ENCODE measurements at places on chromosomes 7 and 10.
A peak's percentile ranks its signal among the peaks of the same experiment; 100 is the strongest.

DNA sequence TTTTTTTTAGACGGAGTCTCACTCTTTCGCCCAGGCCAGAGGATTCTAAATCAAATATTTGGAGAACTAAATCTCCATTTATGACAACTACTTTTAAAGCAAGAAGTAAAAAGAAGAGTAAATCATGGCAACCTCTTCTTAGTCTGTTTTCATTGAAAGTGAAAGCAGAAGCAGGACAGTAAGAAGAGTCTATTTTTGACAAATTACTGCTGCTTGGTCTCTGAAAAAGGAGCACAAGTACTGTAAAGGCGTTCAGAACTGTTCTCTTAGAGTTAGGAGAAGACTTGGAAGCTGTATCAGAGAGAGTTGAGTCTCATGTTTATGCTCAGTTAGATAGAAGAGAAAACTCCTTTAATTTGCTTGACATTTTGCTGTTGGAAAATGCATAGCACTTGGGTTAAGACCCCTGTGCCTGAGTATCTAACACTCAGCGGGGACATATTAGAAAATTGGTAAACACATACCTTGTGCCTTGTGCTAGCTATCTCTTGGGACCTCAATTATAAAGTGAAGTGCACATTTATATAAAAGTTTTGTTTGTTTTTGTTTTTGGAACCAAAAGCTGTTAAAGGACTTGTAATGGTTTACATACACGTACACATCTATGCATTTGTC is 433.0 kb downstream of the ANKRD7 start:
- DNase-seq: no peak

- DNase-seq: no peak
These were observed 52.2 kb downstream of the COL17A1 start for GRCh38 chr10:104033401-104033930.

DNA sequence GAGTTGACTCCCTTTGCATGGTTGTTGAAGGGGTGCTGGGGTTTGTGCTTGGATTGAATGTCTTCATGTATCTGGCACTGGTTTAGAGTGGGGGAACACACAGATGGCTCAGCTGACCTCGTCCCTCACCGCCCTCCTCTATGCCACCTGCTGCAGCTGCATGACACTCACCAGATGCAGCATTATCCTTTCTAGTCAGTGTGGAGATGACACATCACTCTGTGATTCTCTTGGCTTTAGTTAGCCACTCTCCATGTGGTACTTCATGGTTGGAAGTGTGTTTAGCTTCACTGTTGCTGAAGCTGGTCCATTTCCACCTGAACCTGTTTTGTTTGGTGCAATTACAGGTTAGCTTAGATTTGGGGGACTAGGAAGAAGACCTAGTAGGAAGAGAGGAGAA is 56.3 kb upstream of the BMPER start:
- DNase-seq: no peak

DNA sequence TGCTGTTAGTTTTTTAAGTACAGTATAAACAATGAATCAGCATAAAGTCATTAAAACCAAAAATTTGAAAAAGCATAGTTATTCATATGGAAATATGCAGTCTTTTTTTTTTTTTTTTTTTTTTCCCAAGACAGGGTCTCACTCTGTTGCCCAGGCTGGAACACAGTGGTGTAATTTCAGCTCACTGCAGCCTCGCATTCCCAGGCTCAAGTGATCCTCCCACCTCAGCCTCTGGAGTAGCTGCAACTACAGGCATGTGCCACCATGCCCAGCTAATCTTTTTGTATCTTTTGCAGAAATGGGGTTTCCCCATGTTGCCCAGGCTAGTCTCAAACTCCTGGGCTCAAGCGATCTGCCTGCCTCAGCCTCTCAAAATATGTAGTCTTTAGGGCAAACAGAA is 182.0 kb downstream of the SEMA3E start:
- DNase-seq: no peak

GRCh38 chr10:133230044-133230361 is at the start of gene UTF1:
UTF1 (plus strand) TSS chr10:133230217; CDS start chr10:133230289, 72 bp downstream.
- no peak for DNase-seq

DNA sequence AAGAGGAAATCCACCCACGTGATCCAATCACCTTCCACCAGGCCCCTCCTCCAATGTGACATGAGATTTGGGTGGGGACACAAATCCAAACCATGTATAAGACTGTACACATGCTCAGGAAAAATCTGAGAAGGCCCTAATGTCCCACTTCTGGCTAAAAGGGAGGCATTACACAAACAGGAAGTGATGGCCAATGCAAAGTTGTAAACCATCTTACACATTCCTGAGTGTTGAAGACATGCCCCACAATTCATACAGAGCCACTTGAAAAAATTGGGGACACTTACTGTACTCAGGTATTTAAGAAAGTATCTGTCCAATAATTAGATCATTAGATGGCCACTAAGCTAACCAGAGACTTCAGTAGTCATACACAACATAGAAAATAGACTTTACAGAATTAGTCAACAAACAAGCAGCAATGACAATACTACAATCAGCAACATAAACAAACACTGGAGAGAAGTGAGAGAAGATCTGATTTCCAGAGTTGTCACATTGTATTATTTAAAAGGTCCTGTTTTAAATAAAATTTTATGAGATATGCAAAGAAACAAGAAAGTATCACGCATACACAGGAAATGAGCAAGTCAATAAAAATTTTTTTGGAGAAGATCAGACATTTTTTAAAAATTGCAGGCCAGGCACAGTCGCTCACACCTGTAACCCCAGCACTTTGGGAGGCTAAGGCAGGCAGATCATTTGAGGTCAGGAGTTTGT is 143.3 kb downstream of the DGKI start:
- no peak for DNase-seq

DNA sequence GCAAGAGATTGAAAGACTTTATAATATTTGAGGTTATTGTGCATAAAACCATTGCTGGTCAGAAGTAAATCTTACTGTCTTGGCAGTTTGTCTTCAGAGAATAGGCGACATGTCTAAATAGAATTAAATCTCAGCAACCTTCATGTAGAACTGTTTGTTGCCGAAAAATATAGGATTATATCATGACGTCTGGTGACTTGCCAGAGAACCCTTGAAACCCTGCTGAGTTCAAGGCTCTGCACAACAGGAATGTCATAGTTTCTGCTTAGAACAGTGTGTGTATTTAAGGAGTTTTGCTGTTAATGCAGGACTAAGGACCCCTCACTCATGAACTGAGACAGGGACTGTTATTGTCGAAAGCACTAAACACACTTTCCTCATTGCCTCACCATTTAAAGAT is 206.4 kb upstream of the ETV1 start:
- no peak for DNase-seq

DNA sequence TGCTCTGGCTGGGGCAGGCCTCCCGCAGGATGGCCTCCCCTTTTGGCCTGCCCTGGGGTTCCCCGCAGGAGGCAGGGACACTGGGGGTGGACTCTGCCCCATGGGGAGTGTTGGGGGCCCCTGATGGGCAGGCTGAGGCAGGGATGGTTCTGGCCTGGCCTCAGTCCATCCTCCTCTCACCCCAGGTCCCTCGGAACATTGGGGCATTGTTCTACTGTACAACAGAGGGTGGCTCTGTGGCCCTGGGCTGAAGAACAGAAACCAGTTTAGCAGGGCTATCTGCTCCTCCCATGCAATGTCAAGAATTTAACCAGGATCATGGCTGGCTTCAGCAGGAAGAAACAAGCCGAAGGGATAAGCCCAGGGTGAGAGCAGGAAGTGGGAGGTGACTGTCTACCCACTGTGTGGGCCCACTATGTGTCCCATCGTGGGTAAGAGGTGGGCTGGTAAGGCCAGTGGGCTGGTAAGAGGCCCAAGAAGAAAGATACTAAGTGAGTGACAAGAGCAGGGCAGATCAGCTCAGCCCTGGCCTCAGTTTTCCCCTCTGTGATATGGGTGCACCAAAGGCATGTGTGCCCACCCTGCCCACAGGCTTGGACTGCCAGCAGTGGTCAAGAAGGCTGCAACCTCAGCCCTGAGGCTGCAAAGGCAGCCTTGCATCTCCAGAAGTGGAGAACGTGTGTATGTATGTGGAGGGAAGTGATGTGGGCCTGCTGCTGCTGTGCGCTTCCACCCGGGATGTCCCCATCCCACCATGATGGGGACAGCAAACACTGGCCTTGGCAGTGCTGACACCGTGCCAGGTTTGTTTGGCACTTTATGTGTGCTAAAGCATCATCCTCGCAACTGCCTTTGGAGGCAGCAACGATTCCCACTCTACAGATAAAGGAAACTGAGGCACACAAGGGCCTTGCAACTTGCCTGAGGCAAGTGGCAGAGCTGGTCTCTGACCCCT is 138.9 kb downstream of the SH3PXD2A start:
- DNase-seq: no peak

DNA sequence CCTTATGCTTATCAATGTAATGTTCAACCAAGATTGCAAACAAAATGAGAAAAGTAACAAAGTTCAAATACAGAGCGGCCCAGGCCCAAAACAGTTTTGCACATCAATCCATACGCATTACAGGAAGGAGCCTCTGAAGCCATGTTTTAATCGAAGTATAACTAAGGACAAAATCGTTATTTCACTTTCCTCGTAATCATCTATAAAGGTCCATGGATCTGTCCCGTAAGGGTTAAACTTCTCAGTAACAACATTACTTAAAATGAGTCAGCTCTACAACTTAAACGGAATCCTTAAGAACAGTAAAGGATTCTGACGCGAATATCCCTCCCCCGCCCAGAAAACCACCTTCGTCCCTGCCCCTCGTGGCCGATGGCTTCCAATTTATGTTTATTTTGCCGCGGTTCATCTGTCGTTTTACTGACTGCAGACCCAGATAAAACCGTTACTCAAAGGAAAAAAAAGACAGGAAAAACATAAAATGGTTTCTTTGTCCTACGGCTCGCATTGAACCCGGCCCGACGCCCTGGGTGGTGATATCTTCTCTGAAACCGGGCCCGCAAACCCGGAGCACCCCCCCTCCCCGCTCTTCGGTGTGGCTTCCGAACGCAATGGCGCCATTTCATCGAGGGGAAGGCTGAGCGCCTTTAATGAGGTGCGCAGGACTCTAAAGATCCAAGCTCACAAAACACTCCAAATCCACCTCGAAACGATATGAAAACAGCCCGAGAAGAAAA is 1.1 kb downstream of the HNRNPA2B1 start:
- no peak for DNase-seq

GRCh38 chr7:83178066-83178465 is 15.4 kb upstream of the PCLO start:
- DNase-seq: no peak

DNA sequence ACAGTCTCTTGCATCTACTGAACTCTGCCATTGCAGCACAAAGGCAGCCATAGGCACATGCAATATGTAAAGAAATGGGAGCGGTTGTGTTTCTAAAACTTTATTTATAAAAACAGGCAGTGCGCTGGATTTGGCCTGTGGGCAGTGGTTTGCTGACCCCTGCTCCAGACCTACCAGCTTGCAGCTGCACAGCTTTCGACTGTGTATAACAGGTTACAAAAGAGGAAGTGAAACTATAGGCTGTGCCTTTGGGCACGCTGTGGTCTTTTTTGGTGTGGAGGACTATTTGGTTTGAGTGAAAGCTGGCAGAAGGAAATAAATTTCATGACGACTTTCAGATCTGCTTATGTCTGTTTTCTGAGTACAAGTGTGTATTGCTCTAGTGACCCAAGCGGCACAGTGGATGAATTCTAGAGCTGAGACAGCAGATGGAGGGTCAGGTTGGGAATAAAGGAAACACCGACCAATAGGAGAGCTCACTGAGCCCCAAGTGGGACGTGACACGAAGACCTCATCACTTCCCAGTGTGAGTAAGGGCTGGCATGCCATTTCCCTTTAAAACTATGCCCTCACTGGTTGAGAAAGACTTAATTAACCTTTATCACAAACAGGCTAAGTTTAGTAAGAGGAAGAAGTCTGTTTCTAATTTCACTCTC is 152.7 kb downstream of the ANK3 start:
- DNase-seq: peak; percentile 64

DNA sequence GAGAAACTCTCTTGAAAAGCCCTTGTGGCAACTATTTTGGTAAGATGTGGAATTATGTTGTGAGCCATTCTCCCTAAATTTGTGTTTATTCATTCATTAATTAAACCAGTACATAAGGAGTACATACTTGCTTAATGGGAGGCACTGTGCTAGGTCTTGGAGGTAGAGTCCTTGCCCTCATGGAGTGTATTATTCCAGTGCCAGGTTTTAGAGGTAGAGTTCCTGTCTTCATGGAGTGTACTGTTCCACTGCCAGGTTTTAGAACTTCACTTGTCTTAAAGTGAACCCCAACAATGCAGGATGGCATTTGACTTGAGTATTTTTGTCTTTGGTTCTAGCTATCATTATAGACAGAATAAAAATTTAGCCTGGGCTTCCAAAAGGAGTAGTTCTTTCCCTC is 8.8 kb downstream of the MXI1 start:
- DNase-seq: no peak

GRCh38 chr7:90972906-90973550 is 291.2 kb upstream of the FZD1 start:
- no peak for DNase-seq

Data from AG09309 (cell line).